ENCODE measurements at places on chromosomes 5 and 9. TPM values are rescaled to one million over a fixed set of nuclear protein-coding genes. Genes with fewer than 3 reads are reported as not detected.

Gene NR5A1
- 0.05 TPM for polyA plus RNA-seq

Gene PGGT1B
- 31.4 TPM for polyA plus RNA-seq

Gene MYORG
- 10.2 TPM for polyA plus RNA-seq

Gene GHR
- polyA plus RNA-seq: 22.8 TPM

Gene ENTPD8
- polyA plus RNA-seq: 0.35 TPM

Gene NSA2
- polyA plus RNA-seq: 220 TPM

Gene TCOF1
- polyA plus RNA-seq: 38.0 TPM

Measured in left renal cortex interstitium (tissue), 4 donors.